GM12878 (cell line): ENCODE measurements at places on chromosomes 2 and 18. TPM values are rescaled to one million over a fixed set of nuclear protein-coding genes. Genes with fewer than 3 reads are reported as not detected.
A peak's percentile ranks its signal among the peaks of the same experiment; 100 is the strongest.

DNA sequence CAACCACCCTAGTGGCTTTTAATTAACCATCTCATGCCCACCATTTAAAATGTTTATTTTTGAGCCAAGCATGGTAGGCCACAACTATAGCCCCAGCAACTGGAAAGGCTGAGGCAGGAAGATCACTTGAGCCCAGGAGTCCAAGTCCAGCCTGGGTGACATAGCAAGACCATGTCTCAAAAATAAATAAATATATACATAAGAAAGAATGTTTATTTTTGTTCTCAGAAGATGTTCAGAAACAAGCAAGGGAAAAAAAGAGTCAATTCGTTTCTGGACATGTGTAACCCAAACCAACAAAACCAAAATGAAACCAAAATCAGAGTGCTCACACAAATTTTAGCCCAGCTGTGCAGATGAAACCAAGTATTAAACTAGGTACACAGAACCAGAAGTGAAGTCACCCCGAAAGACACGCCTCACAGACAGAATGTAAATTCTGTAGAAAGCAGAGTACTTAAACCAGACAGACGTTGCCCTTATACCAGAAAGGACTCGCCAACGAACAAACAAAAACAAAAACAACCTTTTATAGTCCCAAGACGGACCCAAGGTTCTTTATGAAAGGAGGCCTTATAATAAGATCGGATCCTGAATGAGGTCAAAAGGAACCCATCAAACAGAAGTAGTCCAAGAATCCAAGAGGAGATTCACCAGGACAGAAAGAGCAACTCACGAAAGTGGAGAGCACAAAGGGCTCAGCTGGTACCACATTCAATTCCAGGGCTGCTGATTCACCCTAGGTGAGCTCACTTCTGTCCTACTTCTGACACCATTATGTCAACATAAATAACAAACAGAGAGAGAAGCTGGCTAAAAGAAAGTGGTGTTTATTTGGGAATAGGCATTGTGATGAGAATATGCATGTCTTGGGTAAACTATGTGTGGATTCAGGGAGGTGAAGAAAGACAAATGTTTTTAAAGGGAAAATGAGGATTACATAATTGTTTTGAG lies 31.8 kb upstream of the MTCL1 start:
- DNase-seq, result peak; percentile 52

ASB18 gene
- not detected in 2 replicates for total RNA-seq

ALPG gene
- not detected in 2 replicates for total RNA-seq

DNA sequence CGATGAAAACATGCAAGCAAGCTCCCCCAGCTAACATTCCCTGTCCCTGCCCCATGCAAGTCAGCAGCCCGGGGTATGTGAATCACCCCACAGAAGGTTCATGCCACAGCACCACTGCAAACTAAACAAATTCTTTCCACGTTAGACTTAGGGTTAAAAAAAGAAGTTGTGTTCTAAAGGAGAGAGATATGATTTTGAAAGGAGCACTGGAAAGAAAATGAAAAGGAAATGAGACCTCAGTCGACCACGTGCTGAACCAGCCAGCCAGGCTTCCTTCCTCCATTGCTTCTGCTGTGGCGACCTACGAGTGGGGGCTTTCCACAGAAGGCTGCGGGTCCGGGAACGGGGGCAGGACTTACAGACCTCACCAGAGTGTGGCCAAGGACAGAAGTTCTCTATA lies 52.0 kb downstream of the ARL4C start:
- no peak for DNase-seq

MDH1B gene
- 1.0 TPM in 2 replicates for total RNA-seq

SCYGR2 gene
- not detected in 2 replicates for total RNA-seq

REG3G gene
- total RNA-seq, result 0.33 and 0.51 TPM in 2 replicates

DNA sequence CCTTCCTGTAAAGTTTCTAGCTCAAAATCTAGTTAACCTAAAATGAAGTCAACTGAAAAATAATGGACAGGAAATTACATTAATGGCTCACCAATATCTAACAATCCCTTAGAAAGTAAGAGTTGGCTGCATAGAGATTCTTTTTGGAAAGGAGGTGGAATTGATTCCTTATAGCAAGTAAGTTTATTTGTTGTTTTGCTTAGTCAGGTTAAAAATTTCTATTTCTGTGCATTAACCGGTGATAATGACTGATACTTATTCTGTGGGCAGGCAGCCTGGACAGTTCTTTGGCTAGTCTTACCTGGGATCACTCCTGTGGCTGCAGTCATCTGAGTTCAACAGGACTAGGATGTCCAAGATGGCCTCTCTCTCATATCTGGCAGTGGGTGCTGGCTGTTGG lies 6.9 kb upstream of the BCL2L11 start:
- DNase-seq, result no peak

DTNB gene
- total RNA-seq, result 9.7 TPM in 2 replicates

DNA sequence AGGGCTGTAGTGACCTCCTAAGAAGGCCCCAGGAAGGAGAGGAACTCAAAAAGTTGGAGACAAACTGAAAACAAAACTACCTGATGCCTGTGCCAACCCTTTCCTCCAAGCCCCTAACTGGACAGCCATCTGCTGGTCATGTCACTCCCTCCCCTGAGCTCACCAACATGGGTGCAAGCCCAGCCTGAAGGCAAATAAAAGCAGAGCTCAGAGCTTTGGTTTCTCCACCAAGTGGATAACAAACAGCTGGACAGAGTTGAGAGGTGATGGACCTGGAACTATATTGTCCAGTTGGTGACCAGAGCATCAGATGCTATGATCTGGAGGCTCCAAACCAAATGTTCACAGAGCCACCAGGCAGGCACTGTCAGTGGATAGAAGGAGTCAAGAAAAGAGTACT lies 34.6 kb upstream of the MAL start:
- DNase-seq, result no peak

- no peak for DNase-seq
Measured at GRCh38 chr2:14977021-14977420, 344.5 kb downstream of the LRATD1 start.

CAVIN2 gene
- total RNA-seq, result 0.11 TPM in 1 of 2 replicates, not detected in the other

DNA sequence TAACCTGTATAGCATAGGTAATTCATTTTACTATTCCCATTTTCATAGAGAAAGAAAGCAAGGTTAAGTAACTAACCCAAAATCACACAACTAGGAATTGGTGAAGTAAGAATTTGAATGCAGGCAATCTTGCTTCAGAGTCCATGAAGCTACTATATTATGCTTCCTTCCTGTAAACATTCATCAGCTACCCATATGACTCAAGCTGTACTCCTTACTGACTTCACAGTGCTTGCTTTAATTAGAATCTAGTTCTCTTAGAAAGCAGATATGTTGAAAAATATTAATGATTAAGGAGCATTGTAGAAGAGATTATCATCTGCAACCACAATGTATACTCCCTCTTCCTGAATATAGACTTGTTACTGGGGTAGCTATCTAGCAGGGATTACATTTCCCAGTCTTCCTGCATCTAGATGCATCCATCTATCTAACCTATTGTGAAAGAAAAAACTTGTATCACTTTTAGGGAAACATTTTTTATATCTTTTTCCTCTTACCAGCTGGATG lies 961.6 kb upstream of the CHAC2 start:
- no peak for DNase-seq

GRCh38 chr2:14237902-14238301 lies 394.6 kb upstream of the LRATD1 start:
- DNase-seq, result no peak

SNED1 gene
- 5.5 and 7.3 TPM in 2 replicates for total RNA-seq

MEP1B gene
- not detected in 2 replicates for total RNA-seq

- DNase-seq, result no peak
Measured at GRCh38 chr2:78896536-78896935, 129.0 kb upstream of the REG3G start.

DNA sequence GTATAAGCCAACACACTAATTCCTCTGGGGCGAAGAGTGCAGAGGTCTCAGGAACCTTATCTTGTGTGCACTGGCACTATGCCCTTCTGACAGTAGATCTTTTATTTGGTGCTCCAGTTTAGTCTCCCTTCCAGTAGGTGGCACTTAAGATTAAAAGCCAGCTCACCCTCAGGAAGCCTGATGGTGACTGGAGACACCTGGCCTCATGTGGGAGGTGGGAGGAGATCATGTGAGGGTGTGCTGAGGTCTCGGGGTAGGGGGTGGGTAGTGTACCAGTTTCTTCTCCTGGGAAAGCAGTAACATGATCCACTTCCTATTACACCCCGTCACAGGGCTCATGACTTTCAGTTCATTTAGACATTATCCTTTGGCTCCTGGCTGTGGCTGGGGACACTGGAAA lies 654.9 kb downstream of the ADCYAP1 start:
- DNase-seq, result no peak

DNA sequence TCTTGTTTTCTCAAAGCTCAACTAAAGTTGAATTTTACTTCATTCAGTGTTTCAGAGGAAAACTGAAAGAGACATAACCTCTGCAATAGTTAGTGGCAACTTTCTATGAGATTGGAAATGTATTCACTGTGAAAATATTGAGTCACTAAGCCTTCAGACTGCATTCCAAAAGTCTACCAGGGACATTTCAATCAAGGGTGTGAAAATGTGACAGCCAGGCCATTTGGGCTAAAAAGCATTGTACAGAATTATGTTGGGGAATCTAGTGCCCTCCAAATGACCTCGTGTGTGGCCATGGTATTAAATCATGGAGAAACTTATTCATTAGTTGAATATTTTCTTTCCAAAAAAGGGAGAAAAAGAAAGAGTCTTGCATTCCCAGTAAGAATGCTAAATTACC lies 251.9 kb downstream of the GRB14 start:
- no peak for DNase-seq

DNA sequence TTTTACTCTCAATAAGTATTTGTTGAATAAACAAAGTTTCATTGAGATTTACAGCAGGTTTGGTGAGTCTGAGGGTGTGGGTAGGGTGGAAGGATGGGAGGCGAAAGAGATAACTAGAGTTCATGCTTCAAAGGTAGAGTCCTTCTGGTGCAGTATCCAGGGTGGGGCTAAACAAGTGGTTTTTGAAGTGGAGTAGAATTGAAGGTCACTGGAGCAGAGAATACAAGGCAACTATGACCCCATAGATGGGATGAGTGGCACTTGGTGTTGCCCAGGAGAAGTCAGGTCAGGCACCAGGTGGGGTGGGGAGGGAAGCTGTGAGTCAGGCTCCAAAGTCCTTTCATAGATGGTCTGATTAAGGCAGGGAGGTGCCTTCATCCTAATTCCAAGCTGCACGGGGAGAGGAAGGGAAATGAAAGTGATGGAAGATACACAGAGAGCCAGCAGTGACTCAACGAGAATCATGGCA lies 6.6 kb upstream of the CAB39 start:
- no peak for DNase-seq

C1QL2 gene
- not detected in 2 replicates for total RNA-seq

DNA sequence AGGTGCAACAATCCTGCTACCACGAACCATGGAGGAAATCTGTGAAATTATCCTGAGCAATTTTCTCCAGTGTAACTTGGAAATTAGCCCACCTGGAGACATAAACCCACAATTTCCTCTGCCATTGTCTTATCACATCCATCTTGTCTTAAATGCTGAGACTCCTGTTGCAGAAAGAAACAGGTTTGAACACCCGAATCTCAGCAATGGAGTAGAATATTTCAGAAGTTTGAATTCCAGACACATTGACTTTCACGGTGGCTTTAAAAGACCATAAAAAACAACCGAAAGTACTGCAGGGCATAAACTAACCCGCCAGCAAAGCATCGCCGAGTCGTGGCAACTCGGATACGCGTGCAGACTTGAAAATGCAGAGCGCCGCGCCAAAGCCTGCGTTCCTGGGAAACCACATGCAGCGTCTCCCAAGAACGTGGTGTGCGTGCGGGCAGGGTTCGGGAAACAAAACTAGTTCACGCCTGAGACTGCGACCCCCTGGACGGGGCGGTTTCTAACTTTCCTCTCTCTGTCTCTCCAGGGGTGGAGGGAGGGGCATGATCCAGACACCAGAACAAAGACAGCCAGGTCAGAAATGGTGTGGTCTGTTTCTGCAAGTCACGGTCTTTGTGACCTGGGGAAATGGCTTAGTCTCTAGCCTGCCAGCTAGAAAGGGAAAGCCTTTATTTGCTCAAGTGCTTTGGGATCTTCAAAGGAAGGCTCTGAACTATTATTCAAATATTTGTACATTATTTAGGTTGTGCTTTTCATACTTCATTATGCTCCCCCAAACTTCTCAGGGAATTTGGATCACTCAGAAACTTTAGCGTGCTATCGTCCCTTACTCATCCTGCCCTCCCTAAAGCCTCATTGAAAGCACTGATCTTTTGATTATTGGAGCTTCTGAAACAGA lies 26.9 kb upstream of the KCTD1 start:
- DNase-seq, result no peak

- DNase-seq, result no peak
Measured at GRCh38 chr18:56267334-56267733, 371.1 kb downstream of the TXNL1 start.

NEB gene
- 0.05 and 0.40 TPM in 2 replicates for total RNA-seq

HOXD9 gene
- total RNA-seq, result not detected in 2 replicates

DNA sequence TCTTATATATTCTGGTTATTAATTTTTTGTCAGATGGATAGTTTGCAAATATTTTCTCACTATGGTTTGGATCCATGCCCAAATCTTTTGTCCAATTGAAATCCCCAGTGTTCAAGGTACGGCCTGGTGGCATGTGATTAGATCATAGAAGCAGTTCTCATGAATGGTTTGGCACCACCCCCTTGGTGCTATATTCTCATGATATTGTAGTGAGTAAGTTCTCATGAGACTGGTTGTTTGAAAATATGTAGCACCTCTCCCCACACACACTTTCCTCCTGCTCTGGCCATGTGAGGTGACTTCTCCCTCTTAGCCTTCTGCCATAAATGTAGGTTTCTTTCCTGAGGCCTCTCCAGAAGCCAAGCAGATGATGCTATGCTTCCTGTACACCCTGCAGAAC lies 107.7 kb upstream of the KYNU start:
- no peak for DNase-seq

- no peak for DNase-seq
Measured at GRCh38 chr2:27920148-27920885, 29.8 kb downstream of the BABAM2 start.

GRCh38 chr18:50014606-50015005 lies 180.3 kb downstream of the MYO5B start:
- DNase-seq, result no peak

GRCh38 chr2:128172191-128172590 lies 81.2 kb downstream of the UGGT1 start:
- no peak for DNase-seq

DNA sequence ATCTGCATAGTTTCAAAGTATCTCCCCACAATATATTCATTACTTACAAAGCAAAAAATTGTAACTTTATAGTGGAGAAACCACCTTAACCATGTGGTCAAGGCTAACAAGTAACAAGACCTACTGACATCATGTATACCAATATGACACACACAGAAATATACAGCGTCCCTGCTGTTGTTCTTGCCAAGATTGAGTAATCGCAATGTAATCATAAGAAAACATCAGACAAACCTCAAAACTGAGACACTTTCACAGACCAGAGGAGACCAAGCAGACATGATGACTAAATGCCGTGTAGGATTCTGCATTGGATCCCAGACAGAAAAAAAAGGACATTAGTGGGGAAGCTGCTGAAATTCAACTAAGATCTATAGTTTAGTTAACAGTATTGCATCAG lies 123.0 kb downstream of the ACAA2 start:
- DNase-seq, result no peak

GRCh38 chr18:47794725-47795433 lies 135.6 kb downstream of the SMAD2 start:
- DNase-seq, result no peak

- DNase-seq, result no peak
Measured at GRCh38 chr2:208039376-208040110, 14.2 kb upstream of the PLEKHM3 start.

GRCh38 chr2:85511008-85511811 lies 27.8 kb upstream of the MAT2A start:
- no peak for DNase-seq
